ENCODE measurements at places on chromosomes 1 and 21.

- no peak for DNase-seq
Observed at GRCh38 chr21:41958886-41959563, 5.2 kb upstream of the C2CD2 start.

DNA sequence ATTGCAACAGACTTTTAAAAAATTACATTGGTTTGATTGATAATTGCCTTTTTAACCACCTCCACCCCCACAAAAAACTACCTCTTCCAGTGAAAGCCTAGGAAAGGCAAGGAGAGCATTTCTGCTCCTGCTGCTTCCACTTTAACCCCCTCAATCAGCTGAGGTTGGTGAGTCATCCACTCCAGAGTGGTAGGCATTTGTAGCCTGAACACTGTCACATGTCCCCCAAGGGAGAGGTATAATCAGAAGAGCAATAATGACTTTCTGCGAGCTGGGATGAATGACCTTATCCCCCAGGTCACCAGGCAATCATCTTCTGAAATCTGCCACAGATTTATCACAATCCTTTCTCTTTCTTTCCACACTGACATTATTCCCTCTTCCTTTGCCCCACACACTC is 126.6 kb upstream of the CAMK1G start:
- DNase-seq: no peak

DNA sequence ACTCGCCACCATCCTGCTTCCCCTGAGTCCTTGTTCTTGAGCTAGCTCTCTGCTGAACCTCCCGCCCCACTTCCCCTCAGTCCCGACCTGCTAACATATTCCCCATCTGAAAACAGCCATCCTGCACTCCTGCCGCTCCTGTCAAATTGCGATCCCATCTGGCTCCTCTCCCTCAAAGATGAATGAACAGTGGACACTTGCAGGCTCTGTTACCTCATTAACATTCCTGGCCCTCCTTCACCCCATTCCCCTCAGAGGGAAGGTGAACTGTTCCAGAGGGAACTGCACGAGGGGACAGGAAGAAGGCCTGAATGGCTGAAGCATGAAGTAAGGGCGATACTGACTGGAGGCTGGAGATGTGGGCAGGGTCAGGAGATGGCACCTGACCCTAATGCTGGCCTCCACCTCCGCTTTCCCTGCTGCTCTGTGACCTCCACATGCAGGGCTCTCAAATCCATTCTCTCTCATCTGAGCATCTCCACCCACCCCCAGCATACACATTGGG is 7.4 kb upstream of the CELSR2 start:
- DNase-seq: no peak

DNA sequence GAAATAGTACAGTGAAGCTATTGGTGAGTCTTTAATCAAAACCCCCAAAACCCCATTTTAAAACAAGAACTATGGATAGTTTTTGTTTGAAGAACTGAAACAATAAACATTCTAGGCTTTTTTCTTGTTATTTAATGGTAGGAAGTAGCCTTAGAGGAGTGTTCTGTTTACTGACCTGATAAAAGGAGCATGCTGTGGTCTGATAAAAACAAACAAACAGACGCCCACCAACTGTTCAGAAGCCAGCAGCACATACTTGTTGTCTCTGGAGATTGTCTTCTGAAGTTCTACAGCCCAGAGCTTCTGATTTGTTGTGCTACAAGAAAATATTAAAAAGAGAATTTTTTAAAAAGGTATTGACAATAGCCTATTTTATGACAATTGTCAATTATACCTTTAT is 54.1 kb upstream of the CFAP298 start:
- no peak for DNase-seq

- no peak for DNase-seq
Observed at GRCh38 chr1:239662950-239663349, 276.6 kb downstream of the CHRM3 start.

DNA sequence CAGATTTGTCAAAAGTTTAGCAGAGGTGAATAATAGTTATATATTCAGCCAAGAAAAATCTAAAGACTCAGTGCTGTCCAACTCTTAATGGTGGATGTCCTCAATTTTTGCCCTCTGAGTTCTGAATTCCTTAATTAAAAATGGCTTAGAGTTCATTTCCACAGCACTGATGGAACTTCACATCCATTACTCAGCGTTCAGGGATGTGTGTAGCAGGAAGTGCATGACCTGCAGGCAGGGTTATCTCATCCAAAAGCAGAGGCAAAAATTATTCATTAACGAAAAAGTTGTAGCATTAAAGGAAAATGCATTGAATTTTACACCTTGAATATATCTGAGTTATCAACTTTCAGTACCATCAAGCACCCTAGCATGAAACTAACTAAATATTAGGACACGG is 96.7 kb downstream of the ZP4 start:
- DNase-seq: no peak

DNA sequence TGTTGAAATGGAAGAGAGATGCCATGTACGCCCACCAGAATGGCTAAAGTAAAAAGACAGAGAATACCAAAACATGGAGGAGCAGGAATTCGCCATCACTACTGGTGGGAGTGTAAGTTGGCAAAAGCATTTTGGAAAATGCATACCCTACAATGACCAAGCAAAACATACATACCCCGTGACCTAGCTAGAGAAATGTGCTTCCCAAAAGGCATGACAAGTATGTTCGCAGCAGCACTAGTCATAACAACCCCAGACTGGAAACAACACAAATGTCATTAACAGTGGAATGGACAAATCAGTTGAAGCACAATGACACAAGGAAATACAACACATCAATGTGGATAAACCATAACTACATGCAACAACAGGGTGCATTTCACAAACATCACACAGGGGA is 27.2 kb downstream of the SYT2 start:
- DNase-seq: no peak

GRCh38 chr1:234858722-234859121 is 248.7 kb upstream of the IRF2BP2 start:
- no peak for DNase-seq

DNA sequence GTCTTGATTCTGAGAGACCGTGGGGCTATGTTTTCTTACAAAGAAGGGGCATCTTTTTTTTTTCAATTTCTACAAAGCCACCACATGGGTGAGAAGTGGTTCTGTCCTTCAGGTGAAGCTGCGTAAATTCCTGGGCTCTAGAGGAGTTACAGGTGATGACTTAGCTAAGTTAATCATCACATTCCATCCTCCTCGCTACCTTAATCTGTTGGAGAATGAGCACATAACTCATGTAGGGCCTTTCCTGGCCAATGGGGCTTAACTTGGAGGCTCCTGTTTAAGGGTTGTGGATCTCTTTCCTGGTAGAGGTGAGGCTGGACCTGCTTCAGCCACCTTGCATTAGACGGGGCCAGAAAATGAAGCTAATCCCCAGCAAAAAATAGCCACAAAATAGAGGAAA is 19.9 kb downstream of the REG4 start:
- no peak for DNase-seq

DNA sequence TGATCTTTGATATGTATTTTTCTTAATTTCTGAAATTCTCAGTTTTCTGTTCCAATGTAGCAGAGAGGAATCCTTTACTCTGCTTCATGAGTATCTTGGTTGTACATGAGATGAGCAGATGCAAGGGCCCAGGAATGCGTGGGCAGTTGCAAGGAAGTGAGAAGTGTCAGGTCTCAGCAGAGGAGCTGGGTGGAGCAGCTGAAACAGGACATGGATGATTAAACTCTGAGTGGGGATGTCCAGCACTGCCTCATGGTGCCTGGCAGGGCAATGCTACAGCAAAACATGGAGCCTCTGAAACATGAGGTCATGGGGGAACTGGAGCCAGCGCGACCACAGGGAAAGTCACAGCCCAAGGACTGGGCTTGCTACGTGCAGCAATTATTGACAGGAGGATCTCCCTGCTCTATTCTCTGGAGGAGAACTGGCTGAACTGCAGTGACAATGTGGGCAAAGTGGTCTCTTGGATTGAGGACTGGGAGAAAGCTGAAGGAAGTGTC is 48.4 kb downstream of the COLGALT2 start:
- DNase-seq: no peak

- no peak for DNase-seq
Observed at GRCh38 chr21:16378525-16378924, 648.7 kb downstream of the USP25 start.

DNA sequence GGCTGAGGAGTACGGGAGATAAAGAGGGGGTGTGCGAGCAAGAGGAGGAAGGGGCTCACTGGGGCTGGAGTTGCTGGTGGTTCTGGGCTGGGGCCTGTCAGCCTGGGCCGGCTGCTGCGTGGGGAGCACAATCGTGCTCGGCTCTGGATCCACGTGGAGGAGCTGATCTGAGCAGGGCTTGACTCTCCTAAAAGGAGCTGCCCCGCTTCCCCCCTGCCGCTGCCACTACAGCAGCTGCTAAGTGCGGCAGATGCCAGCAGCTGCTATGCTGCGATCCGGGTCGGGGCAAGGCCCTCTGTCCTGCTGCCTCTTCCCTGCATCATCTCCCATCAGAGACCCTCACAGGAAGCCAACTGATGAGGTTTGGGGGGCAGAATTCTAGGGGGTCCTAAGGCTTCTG is 165.9 kb downstream of the PCBP3 start:
- DNase-seq: no peak

- no peak for DNase-seq
Observed at GRCh38 chr1:232766904-232767303, 38.3 kb upstream of the MAP10 start.

GRCh38 chr1:181445436-181445835 is 37.9 kb upstream of the CACNA1E start:
- DNase-seq: no peak

DNA sequence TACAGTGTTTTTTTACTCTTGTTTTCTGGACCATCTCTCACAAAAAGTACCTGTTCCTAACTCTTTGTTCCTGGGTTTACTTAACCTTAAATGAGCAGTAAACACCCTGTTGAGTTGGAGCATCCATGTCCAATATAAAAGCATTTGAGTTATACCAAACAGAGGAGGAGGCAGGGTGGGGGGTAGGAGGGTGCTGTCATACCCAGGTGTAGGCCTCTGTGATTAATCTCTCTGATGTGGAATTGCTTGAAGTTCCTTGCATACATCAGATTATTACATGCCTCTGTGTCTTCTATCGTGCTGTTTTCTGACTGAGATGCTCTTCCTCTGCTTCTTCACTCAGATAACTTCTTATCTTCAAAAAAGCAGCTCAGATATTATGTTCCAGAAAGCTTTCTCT is 28.1 kb upstream of the RGS18 start:
- no peak for DNase-seq

DNA sequence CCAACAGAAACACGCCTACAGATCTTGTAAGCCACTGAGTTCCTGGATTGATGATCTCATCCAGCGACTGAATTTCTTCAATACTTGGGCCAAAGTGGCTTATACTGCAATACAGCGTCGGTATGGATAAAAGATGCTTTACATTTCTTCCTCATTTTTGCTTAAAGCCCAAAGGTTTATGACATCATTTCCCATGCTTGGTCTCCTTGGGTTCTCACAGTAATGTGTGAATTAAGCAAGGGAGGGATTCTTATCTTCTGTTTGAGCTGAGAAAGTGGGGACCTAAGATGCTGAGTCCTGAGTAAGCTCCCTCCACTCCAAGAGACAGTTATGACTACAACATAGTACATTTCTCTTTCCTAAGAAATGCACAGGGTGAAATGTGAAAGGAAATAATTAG is 39.5 kb downstream of the LBR start:
- DNase-seq: no peak

DNA sequence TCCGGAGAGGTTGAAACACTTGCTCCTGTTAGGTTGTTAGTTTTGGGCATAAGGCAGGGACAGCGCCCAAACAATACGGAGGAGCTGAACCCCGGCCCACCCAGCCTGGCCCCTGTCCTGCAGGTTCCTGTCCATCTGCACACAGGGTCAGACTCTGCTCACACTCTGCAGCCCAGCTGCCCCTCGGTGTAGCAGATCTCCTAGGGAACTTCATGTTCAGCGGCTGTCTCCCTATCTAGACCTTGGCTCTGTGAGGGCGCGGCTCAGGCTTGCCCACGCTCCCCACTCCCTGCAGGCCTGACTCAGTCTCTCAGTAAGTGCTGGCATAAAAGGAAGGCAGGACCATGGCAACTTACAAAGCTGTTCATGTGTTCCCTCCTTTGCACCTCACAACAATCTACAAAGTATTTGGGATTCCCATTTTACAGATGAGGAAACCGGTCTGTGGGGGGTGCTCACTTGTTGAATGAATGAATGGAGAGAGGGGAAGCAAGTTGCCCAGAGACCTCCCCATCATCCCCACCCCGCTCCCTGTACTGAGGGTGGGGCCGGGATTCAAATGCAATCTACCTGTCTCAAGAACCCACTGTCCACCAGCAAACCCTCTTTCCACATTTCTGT is 26.2 kb downstream of the ACOT11 start:
- no peak for DNase-seq

DNA sequence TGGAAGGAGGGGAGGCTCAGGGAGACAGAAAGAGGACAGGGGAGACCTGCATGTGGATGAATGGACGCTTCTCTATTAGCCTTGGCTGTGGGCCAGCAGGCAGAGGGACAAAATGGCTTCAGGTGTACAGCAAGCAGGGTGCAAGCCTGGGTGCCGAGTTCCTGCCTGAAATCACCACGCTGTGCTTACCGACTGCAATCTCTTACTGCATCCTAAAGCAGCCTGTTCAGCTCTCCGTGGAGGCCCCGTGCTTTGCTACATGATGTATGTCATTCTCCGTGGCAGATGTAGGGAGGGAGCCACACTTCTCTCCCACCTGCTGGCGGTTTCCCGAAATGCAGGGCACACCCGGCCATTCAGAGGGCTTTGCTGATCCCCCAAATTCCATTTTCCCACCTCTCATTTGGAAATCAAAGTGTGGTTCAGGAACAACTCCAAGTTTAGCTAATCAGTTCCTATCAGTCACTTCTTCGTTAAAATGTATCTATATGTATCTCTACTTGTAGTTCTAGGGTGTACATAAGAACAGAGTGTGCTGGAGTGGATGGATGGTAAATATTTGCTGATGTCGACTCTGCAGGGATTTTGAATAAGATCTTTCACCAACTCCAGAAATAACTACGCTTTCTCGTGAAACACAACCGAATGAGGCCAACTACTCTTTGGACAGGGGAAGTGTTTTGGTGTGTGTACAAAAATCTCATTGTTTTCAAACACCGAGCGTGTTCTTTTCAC is 122.3 kb upstream of the BACE2 start:
- DNase-seq: peak; percentile 10

DNA sequence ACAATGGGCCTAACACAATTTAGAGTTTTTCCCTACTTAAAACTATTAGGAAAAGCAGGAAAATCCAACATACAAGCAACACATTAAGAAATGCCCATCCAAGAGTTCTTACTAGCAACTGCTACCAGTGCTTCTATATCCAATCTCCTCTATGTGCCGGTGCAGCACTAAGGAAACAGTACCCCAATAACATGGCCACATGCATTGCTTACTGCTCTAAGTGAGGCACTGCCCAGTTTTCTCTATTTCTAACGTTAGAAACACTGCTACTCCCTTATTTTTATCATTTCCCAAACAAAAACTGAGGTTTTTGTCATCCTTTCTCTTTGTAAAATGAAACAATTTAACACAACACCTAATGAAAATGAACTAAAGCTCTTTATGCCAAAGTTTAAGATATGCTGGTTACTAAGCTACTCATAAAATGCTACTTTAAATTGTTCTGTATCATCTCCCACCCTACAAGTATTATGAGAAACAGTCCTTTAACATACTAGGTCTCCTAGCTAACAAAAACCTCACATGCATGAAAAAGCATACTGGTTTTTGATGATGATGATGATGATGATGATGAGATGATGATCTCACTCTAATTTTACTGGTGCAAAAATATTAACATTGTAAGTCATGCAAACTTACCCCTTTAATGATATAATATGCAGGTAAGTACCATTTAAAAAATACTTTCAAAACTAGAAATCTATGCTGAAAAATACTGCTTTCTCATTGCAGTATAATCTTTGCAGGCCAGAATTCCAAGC is 90.7 kb upstream of the TTC39A start:
- DNase-seq: no peak
